ENCODE measurements at places on chromosomes 6 and 20.

GRCh38 chr20:63435552-63435951 is 36.9 kb downstream of the KCNQ2 start:
- no peak for DNase-seq

GRCh38 chr20:9628141-9628540 is 113.8 kb downstream of the LAMP5 start:
- DNase-seq, result no peak

DNA sequence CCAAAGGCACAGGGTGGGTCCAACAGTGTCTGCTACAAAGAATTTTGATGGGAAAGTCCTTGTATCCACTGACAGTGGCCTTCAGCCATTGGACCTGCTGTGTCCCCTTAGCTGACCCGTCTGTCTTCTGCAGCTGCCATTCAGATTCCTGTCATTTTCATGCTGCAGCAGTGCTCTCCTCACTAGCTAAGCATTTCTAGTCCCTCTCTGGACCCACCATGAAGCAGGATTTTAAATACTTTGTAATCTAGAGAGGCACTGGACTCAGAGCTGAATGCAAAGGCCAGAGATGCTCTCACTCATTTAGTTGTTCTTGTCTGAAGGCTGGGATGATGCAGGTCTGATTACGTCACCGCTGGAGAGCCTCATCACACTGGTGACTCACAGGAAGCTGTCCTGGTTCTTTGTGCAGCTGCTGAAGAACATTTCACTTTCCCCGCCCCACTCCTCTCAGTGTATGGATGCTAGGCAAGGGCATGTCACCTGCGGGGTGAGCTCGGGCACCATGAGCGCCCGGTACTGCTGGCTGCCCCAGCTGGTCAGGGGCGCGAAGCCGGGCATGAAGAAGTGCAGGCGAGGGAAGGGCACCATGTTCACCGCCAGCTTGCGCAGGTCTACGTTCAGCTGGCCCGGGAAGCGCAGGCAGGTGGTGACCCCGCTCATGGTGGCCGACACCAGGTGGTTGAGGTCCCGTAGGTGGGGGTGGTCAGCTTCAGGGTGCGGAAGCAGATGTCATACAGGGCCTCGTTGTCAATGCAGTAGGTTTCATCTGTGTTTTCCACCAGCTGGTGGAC is 19.4 kb upstream of the TUBB2A start:
- peak; percentile 63 for DNase-seq

DNA sequence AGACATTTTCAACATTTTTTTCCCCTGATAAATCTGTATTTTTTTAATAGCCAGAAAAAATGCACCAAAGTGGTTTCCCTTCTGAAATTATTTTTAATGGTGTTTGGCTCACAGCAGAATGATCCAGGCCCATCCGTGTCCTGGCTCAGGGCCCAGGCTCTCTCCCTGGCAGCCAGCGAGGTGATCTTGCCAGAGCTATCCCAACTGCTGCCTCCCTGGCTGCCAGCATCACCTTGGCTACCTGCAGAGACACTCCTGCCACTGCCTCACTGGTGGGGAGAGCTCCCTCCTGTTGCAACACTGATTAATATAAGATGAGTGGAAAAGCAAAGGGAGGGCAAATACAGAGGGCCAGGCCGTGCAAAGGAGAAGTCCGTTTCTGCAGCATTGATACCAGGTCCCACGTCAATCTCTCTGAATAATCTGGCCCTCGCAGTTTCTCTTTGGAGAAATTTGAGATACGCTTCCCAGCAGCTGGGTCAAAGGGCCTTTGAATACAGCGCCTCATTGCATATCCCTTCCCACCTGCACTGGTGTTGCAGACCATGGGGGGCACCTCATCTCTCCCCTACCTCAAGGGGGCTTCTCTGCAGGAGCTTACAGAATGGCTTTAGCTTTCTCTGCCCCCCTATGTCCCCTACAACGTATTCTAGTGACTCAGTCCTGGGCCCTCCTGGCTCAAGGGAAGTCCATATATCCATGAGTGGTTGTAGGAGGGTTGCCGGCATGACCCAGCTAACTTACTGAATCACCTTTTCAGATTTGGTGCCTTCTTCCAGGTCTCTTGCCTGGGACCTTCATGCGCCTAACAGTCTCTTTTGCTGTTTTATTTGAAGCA is 12.8 kb upstream of the DSTN start:
- DNase-seq, result peak; percentile 78

- no peak for DNase-seq
These were observed 23.1 kb upstream of the DCBLD1 start for GRCh38 chr6:117459204-117459944.
